ENCODE measurements at places on chromosomes 4 and X.

- no peak for DNase-seq
These were observed 389.1 kb upstream of the PCDH7 start for GRCh38 chr4:30330894-30331652.

- no peak for DNase-seq
These were observed 199.5 kb upstream of the HS3ST1 start for GRCh38 chr4:11628093-11628725.

DNA sequence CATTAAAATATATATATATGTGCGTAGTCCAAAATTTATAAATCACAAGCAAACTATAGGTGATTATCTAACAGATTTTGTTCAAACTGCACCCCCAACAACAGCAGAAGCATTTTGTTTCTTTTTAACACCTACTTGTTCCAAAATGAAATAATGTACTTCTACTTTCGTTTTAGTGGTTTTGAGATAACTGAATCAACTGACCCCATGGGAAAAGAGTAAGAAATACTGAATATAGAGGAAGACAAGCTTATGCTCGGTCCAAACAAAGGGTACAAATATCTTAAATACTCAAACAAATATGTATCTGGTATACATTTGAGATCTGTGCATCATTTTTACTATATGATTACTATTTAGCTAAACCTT lies 22.4 kb downstream of the MAP7D3 start:
- DNase-seq = no peak

DNA sequence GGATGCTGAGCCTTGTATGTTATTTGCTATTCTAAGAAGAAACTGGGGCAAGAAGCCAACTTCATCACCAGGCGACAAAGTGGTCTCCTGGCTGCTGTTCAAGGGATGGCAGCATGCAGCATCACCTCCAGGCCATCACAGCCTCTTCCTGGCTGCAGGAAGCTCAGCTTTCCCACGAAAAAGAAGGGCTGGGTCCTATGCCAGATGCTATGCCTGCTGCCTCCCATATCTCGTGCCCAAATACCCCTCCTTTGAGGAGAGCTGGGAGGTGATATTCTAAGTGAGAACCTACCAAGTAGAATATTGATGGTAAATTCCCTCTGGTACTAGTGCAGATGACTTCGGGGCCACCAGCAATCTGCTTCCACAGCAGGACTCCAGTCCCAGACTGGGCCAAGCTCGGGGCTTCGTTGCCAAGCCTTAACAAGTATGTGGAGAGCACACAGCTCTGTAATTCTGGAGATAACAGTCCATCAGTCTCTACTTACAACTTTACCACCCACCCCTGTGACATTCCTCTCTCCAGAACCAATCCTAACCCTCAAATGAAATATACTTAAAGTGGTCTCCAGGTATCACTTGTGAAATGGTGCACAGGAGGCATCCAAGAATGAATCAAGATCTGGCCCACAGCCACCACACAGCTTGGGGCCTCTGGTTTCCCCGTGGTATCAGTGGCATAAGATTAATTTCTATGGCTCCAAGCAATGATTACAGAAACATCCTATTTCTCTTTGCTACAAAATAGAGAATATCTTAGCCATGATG lies 149.3 kb downstream of the PALLD start:
- DNase-seq = no peak

GRCh38 chr4:42398871-42399331 lies 1.6 kb downstream of the SHISA3 start:
- DNase-seq = no peak
